Activated CD4-positive, alpha-beta T cell treated with anti-CD3 and anti-CD28 coated beads for 4 hours (primary cell): ENCODE measurements at places on chromosomes 6 and 20.

GRCh38 chr6:403659-404655, 12.4 kb downstream of the IRF4 start:
- DNase-seq = peak; percentile 60

- no peak for DNase-seq
Observed at GRCh38 chr6:89954721-89955148, 60.5 kb downstream of the GJA10 start.

GRCh38 chr6:24931296-24931695, 4.5 kb downstream of the RIPOR2 start:
- DNase-seq = no peak

GRCh38 chr20:56934888-56935287, 305.8 kb downstream of the TFAP2C start:
- no peak for DNase-seq

- no peak for DNase-seq
Observed at GRCh38 chr20:62913043-62913630, 13.2 kb downstream of the DIDO1 start.
